ENCODE measurements at places on chromosomes 1 and 21.

GRCh38 chr21:35222021-35222420 lies 172.9 kb upstream of the RUNX1 start:
- no peak for DNase-seq

GRCh38 chr1:64920941-64921589 lies 45.3 kb downstream of the JAK1 start:
- DNase-seq = no peak

- DNase-seq = no peak
Observed at GRCh38 chr1:228096416-228097332, 6.5 kb downstream of the C1orf35 start.

- no peak for DNase-seq
Observed at GRCh38 chr1:20324704-20325406, 34.2 kb downstream of the VWA5B1 start.

- no peak for DNase-seq
Observed at GRCh38 chr21:45836694-45837670, 144.6 kb upstream of the COL6A1 start.

DNA sequence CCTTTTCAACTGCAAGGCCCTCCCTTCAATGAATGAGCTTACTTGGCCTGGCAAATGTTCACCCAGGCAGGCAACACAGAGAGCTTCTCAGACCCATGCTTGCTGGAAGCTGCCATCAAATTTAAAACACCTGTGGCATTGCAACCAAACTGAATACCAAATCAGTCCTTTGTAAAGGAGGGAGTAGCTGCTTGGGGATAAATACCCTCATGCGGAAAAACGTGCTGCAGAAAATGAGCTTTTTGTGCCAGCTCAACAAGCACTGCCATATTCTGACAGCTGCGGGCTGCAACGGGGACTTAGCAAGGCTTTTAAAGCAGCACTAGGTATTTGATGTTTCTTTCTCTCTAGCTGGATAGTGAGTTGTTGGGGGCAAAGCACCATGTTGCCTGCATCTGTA lies 119.7 kb downstream of the PLPPR4 start:
- no peak for DNase-seq

DNA sequence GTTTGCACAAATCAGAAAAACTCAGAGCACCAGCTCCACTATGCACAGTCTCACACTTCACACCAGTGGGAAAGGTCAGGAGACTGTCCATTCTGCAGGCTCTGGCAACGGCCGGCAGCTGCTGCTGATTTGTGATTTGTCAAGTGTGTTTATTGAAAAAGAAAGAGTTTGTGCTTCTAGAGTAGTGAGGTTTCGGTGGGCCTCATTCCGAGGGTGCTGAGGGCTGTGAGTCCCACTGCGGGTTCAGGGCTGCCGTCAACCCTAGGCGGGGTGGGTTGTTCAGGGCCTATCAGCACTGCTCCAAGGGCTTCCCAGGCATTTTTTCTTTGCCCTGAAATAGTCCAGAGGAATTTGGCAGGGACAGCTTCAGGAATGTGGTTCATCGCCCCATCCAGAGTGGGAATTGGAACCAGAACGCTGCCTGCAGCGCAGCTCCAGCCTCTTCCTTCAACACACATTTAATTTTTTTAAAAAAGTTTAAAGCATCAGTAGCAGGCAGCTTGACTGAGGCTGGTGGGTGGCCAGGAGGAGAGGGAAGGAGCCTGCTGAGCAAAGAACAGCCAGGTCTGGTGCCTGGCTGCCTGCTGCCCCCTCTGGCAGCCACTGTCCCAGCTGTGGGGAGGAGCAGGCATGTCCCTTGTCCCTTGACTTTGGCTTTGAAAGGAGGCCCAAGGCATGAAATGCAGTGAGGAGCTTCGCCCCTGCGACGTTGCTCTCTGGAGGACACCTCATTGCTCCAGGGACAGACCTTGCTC lies 19.7 kb downstream of the STUM start:
- no peak for DNase-seq

DNA sequence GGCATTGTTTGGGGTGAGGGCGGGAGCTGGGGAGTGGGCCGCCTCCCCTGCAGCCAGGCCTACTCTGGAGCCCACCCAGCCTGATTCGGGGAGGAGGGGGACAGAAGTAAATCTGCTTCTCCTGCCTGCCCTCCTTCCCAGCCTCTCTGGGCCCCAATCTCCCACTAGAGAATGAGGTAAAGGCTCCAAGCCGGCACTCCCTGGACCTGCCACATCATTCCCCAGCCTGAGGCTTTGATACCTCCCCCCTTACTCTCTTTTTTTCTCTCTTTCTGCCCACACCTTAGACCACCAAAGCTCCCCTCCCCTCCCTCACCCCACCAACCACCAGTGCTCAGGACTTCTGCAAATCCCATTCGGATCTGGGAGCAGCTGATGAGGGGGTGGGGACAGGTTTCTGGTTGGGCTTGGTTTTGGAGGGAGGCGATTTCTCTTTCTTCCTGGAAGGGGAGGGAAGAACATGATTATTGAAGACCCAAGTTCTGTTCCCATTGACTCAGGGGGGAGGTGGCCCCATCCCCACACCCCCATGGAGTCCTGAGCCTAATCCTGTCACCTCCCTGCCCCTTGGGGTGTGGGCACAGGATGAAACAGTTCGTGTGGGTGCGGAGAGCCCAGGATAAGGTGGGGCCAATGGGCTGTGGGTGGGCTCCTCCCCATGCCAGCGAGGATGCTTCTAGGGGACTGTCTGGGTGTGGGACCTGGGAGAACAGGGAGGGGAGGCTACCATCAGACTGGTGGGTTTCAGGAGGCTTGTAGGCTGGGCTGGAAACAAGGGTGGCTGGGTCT lies 1.3 kb downstream of the MAP7D1 start:
- no peak for DNase-seq

DNA sequence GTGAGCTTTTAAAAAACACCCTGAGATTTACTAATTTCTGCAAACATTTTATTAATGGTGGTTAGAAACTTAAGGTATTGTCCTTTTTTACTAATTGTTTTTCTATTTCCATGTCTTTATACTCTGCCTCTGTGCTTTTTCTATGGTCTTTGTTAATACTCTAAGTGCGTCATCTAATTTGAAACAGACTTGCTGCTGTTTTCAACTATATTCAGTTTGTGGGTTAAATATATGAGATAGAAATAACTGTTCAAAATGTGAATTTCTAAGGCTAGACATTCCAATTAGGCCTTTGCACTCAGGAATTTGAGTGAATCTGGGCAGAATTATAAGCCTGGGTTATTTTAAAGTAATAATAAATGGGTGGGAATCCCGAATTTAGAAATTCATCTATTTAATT lies 82.4 kb upstream of the COL11A1 start:
- DNase-seq = no peak

DNA sequence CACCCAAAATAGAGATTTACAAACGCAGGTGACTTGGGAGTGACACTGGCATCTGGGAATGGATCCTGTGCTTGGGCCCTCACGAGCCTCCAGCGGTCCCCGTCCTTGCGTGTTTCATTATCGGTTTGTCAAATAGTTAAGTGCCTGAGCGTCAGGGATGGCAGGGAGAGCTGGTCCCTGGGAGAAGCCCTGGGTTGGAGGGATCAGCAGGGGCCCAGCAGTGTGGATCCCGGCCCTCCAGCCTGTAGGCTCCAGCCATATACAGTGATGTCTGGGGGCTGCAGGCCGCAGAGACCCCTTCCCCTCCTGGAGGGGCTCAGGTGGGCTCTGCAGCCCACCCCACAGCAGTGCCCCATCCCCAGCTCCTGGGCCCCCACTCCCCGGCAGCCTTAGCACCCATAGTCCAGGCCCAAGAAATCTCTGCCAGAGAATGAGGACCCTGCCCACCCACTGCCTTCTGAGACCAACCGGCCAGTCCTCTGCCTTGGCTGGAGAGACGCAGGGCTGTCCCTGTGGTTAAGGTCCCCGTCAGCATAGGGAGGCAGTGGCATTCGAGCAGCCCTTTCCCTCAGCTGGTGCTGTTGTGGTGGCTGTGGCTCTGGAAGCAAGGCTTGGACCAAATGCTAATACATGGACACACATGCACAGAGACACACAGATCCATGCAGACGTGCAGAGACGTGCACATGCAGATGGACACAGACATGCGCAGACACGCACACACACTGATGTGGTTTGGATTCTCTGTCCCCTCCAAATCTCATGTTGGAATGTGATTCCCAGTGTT lies 2.4 kb upstream of the SLC19A1 start:
- no peak for DNase-seq
